ENCODE measurements at places on chromosomes 11 and 22.

- DNase-seq, result no peak
Measured at GRCh38 chr11:27886857-27887256, 186.6 kb upstream of the BDNF start.

DNA sequence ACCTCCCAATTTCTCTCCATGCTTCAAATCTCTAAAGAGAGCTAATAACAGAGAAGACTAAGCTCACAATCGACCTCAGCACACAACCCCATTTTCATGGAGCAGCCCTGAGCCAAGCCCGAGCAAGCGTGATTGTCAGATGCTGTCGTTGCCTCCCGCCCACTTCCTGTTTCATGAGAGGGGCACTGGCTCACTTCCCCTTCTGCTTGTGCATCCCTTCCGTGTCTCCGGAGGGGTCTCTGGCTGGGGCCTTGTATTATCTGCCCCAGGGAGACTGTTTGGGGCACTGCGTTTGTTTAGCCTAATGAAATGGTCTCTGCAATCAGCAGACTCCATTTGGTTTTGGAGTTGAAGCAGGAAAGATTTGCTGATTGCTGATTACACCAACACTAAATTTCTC lies 181.3 kb upstream of the SEZ6L start:
- DNase-seq, result no peak

DNA sequence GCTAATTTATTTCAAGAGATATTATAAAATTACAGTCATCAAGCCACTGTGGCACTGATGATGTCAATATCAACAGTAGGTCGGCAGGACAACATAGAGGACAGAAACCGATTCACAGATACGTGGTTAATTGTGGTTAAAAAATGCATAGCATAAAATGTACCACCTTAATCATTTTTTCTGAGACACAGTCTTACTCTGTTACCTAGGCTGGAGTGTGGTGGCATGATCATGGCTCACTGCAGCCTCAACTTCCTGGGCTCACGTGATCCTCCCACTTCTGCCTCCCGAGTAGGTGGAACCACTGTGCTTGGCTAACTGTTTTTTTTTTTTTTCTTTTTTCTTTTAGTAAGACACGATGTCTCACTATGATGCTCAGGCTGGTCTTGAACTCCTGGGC lies 21.0 kb upstream of the TOLLIP start:
- no peak for DNase-seq

DNA sequence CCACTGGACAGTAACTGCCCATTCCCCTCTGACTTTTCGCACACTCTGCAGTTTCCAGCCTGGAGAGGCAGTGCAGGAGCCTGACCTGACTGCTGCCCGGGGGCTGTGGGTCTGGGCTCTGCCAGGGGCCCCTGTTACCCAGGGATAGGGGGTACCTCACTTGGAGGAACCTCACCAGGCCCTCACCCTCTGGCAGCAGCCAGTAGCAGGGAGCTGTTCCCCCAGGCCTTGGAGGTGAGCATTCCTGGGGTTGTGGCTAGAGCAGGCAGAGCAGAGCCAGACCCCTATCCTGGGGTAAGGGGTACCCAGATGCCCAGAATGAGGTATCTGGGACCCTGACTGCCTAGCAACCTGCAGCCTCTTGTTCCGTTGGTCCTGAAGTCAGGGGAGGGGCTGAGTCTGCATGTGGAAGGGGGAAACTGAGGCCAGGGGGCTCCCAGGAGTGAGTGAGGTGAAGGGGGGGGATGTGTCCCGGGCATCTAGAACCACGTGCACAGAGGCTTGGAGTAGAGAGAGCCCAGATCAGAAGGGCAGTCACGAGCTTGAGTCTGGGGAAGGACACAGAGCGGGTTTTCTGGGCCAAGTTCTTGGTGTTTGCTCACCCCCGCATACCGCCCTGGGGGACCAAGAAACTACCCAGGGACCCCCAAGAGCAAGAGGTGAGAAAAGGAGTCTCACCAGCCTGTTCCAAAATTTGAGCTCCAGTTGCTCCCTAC lies 43.9 kb upstream of the ACCSL start:
- DNase-seq, result no peak

GRCh38 chr11:95267601-95268213 lies 36.7 kb upstream of the SESN3 start:
- DNase-seq, result no peak

GRCh38 chr11:126645186-126645585 lies 289.7 kb downstream of the ST3GAL4 start:
- no peak for DNase-seq

DNA sequence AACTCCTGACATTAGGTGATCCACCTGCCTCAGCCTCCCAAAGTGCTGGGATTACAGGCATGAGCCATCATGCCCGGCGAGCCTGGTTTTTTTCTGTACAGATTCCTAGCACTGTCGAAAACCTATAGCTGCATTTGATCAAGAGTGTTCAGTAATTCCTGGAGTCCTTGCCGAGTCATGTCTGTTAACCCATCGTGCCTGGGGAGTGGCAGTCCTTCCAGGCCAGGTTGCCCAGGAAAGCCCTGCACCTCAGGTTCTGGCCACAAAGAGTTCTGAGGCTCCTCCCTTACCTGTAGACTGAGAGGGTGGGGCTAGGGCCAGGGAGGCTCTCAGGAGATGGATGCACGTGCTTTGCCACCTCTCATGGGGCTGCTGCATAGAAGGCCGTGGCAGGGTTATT lies 17.0 kb downstream of the YDJC start:
- DNase-seq, result no peak

- DNase-seq, result no peak
Measured at GRCh38 chr11:35088226-35088625, 50.7 kb upstream of the CD44 start.

DNA sequence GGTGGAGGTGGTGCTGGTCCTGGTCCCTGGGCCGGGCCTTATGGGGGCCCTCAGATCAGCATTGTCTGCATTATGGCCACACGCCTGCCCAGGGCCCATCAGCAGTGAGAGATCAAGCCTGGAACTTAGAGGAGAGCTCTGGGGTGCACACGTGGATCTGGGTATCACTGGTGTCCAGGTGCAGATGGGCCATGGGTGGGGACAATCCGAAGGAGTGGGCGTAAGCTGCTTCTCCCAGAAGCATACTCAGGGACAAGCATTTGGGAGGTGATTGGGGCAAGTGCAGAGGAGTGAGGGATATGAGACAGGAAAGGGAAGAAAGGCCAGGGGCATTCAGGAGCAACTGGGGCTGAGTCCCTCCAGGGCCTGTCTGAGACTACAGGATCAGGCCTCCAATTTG lies 84.3 kb downstream of the CSNK2A3 start:
- no peak for DNase-seq

DNA sequence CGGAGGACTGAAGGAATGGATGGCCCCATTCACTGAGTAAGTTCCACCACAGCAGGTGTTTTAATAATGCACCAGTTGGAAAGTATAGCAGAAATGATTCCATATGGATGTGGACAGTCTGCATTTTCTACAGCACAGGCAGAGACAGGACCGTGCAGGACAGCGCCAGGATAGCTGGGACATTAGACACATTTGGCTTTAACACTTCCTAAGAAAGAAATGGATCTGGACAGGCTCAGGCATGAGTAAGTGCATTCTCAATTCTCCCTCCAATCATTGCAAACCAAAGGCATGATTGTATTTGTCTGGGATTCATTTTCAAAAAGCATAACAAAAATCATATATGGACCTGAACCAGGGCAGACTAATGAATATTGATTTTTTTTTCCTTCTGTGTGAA lies 233.0 kb upstream of the POU2AF2 start:
- DNase-seq, result no peak

GRCh38 chr22:36328635-36329253 lies 59.0 kb downstream of the MYH9 start:
- DNase-seq, result peak; percentile 96

DNA sequence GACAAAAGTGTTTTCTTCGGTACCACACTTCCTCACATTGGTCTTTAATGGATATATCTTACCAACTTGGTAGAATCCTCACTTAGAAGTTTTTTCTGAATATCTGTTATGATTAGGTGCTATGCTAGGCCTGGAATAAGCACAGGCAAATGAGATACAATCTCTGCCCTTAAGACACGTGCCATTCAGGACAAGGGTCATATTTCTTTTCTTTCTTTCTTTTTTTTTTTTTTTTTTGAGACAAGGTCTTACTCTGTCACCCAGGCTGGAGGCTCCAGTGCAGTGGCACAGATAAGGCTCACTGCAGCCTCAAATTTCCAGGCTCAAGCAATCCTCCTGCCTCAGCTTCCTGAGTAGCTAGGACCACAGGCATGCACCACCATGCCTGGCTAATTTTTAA lies 23.0 kb downstream of the WBP2NL start:
- DNase-seq, result no peak

DNA sequence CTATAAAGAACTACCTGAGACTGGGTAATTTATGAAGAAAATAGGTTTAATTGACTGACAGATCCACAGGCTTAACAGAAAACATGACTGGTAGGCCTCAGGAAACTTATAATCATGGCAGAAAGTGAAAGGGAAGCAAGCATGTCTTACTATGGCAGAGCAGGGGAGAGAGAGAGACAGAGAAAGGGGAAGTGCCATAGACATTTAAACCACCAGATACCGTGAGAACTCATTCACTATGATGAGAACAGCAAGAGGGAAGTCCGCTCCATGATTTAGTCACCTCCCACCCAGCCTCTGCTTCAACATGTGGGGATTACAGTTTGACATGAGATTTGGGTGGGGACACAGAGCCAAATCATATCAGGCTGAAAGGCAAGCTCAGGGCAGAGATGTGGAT lies 327.1 kb upstream of the DDI1 start:
- DNase-seq, result no peak

DNA sequence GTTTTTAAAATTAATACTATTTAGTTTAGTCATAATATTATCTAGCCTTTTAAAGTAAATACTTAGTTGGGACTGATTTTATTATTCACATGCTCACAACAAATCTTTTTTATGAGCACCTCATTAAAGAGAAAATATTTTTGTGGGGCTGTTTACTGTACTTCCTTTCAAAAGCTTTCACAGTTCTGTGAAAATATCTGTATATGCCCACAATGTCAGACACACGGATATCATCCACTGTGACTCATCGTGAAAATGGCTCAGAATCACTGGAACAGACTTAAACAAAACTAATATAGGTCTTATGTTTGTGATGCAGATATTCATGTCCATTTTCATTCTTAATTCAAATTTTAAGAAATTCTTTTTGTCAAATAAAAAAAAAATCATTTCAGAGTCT lies 305.2 kb downstream of the RAB38 start:
- no peak for DNase-seq

GRCh38 chr11:87324817-87325489 lies 287.2 kb downstream of the TMEM135 start:
- no peak for DNase-seq

- DNase-seq, result no peak
Measured at GRCh38 chr22:47787501-47788227, 1025.2 kb downstream of the TBC1D22A start.

- no peak for DNase-seq
Measured at GRCh38 chr11:2590965-2591754, 108.6 kb downstream of the KCNQ1OT1 start.

- DNase-seq, result no peak
Measured at GRCh38 chr11:59647245-59647980, 21.4 kb downstream of the PATL1 start.

DNA sequence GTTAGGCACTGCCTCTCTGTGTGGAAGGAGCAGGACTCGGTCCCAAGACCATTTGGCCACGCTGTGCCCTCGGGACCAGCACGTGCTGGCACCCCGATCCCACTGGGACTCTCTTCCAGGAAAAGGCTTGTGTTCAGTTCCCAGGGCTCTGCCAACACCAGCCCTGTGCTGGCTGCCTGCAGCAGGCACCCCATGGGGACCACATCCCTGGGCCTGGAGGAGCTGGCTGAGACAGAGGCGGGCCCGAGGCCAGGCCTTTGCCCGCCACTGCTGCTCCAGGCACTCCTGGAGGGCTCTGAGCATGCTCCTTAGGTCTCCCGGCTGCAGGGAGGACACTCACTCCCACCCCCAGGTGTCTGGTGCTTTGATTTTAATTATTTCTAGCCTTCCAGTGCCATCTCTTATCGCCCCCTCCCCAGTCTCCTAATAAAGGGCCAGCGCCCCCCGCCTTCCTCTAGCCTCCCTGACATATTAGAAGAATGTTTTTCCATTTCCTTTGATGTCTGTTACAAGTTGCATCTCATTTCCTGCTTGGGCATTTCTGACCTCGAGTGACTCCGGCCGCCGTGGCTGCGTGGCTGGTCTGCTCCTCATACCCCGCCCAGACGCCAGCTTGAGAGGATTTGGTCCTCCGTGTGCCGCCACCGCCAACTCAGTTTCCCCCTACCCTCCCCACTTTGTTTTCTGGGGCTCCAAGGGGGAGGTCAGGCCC lies 14.4 kb downstream of the CDKN1C start:
- no peak for DNase-seq

DNA sequence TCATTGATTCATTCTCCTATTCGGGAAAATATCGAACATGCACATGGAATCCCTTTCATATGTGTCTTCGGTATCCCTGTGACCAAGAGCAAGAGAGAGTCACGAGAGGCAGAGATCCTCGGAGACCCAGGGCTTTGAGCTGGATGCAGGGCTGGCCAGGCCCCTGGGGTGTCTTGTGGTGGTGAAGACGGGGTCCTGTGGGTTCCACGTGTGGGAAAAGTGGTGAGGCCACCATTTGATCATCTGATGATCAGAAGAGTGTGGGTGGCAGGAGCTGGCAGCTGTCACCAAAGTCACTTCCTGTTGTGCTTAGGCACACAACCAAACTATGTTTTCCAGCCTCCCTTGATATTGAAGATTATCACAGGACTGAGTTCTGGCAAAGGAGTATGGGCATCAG lies 94.0 kb downstream of the BRD1 start:
- DNase-seq, result no peak

DNA sequence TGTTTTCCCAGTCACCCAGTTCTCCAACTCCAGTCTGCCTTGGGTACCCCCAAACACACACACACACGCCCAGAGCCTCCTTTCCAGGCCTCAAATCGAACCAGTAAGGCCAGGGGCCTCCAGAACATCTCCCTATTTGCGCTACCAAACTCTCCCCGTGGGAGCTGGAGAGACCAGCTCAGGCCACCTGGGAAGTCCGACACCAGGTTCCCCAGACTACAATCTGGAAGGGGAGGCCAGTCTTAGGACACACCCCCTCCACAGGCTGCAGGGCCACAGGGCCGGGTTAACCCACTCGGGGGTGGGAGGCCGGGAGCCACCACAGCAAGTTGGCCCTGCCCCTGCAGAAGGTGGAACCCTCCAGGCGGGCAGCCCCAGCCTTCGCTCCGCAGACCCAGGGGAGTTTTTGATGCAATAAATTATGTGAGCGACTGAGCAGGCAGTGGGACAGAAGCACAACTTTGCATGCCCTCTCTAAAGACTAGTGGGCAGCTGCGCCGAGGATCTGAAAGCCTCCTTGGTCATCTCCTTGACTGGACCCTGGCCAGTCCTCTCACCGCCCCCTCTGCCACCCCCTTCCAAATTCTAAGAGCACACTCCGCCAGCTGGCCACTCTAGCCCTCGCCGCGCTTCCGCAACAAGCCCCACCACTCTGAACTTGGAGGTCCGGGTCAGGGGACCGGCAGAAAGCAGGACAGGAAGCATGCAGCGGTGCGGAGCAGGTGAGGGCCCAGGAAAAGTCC lies 2.8 kb downstream of the IGF2 start:
- DNase-seq, result no peak

Measured in Caki2 (cell line).